ENCODE measurements at places on chromosomes 2 and 18. TPM values are rescaled to one million over a fixed set of nuclear protein-coding genes. Genes with fewer than 3 reads are reported as not detected.
A peak's percentile ranks its signal among the peaks of the same experiment; 100 is the strongest.

The EIF2B4 gene
- 28.7 TPM for total RNA-seq

The UGT1A10 gene
- not detected for total RNA-seq

The CYP27A1 gene
- 34.5 TPM for total RNA-seq

The SLC5A7 gene
- not detected for total RNA-seq

The GKN2 gene
- total RNA-seq = not detected

The CHRND gene
- not detected for total RNA-seq

The KCNE4 gene
- total RNA-seq = 54.6 TPM

The NEU2 gene
- total RNA-seq = not detected

The CDKL4 gene
- 1.8 TPM for total RNA-seq

The AGFG1 gene
- total RNA-seq = 86.4 TPM

The PKDCC gene
- 339 TPM for total RNA-seq

DNA sequence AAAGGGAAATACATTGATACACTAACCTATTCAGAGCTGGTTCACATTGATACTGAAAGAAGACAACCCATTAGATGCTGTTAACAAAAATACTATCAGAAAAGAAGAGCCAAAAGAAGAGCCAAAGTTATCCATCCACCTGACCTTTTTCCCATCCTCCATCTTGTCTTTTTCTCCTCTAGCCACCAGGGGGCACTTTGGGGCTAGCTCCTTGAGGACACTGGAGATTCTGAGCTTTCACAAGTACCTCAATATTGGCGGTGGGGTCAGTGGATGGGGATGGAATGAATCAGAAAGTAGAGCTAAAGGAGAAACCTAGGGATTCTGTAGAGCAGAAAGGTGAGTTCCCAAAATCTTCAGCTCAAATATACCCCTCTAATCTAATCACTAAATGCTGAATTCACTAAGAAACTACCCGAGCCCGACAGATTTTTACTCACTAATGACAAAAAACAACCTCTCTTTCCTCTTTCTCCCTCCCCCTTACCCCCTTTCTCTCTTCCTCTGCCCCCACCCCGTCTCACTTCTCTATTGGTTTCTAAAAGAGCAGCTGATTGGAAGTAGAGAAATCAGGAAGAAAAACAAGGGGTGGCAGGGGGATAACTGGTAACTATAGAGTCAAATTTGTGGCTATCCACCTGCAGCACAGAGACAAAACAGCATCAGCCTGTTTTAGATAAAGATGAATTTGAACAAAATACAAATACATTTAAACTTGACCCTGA lies 203.3 kb downstream of the TCF4 start:
- no peak for DNase-seq

DNA sequence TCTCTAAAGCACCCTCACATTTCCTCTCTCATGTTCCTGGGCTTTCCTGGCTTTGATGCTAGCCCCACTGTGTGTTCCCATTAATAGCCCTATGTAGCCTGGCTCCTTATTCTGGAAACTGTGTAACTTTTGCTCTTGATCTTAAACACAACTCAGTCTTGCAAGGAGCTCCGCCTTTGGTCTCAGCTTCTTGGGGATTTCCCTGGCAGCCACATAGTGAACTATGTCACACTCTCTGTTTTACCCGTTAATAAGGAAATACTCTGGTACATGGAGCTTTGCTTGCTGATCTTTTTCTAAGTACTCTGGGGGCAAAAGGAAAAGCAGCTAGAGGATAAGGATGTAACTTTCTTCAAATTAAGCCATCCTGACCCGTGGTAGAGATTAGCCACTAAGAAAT lies 259.3 kb downstream of the NEDD4L start:
- DNase-seq = no peak

DNA sequence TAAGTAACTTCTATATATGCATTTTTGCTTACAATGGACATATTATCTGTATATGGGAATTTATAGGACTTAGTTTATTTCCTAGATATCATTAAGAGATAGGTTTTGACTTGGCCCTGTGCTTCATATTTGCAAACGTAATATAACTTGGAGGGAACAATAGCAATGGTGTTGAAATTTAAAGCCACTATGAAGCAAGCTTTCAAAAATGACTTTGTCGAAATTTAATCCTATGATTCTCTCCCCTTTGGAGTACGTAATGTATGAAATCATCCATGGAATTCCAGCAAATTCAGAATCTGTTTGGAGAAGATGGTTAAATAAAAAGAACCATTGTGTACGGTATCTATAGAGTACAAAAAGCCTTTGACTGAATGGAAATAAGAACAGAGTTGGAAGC lies 486.3 kb downstream of the ARHGAP15 start:
- no peak for DNase-seq

DNA sequence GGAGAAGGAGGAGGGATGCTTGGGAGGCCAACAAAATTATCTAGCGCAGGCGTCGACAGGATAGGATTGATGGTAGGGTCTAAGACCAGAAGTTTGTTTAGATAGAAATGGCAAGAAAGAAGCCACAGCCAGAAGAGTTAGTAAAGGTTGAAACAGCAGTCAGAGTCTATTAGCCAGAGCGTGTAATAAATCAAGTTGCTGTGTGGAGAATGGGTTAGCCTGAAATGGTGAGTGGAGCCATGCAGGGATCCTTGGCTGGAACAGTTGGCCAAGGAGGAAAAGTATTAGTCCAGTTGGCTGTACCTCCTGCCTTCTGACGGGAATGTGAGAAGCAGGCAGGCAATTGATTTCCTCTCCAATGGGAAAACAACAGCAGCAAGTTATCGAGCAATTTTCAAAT lies 190.7 kb upstream of the CCDC68 start:
- DNase-seq = no peak

- DNase-seq = peak; percentile 70
Observed at GRCh38 chr2:37189452-37190153, 1.1 kb upstream of the SULT6B1 start.

GRCh38 chr2:217757108-217757463 lies 245.7 kb downstream of the TNS1 start:
- no peak for DNase-seq

DNA sequence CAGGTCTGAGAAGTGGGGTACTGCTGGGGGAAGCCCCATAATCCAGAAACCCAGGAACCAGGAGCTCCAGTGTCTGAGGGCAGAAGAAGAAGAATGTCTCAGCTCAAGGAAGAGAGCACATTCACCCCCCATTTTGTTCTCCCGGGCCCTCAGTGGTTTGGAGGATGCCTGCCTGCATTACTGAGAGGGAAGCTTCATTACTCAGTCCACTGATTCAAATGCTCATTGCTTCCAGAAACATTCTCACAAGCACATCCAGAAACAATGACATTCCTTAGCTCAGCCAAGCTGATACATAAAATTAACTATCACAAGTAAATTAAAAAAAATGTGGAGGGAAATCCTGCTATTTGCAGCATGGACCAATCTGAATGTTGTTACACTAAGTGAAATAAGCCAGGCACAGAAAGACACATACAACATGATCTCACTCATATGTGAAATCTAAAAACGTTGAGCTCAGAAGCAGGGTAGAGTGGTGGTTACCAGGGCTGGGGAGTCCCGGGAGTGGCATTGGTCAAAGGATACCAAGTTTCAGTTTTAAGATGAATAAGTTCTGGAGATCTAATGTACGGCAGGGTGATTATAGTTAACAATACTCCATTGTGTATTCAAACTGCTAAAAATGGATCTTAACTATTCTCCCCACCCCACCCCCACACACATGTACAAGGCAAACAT lies 459.3 kb downstream of the GALR1 start:
- DNase-seq = no peak

- DNase-seq = no peak
Observed at GRCh38 chr18:75201282-75202270, 7.4 kb downstream of the PTGR3 start.

DNA sequence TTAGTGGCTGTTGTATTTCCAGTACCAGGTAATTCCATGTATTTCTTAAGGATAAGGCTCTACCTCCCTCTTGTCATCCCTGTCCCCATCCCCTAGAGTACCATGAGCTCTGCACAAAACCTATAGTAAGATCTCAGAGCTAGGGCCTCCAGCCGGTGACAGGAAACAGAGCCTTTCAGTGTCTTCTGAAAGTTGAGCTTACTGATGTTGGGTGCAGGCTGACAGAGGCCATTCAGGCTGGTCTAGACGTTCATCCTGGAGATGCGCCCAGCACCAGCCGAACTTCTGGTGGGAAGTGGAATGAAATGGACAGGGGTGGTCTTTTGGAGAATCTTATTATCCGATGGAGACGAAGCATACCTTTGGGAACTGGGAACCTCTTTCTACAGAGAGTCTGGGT lies 16.7 kb upstream of the LYPD6B start:
- DNase-seq = no peak

- DNase-seq = no peak
Observed at GRCh38 chr2:9639740-9640343, 9.0 kb upstream of the YWHAQ start.

GRCh38 chr2:188474316-188474715 lies 182.6 kb downstream of the GULP1 start:
- DNase-seq = no peak

GRCh38 chr2:65276609-65277008 lies 49.0 kb downstream of the ACTR2 start:
- DNase-seq = no peak

- no peak for DNase-seq
Observed at GRCh38 chr2:80058562-80058961, 246.0 kb downstream of the LRRTM1 start.

DNA sequence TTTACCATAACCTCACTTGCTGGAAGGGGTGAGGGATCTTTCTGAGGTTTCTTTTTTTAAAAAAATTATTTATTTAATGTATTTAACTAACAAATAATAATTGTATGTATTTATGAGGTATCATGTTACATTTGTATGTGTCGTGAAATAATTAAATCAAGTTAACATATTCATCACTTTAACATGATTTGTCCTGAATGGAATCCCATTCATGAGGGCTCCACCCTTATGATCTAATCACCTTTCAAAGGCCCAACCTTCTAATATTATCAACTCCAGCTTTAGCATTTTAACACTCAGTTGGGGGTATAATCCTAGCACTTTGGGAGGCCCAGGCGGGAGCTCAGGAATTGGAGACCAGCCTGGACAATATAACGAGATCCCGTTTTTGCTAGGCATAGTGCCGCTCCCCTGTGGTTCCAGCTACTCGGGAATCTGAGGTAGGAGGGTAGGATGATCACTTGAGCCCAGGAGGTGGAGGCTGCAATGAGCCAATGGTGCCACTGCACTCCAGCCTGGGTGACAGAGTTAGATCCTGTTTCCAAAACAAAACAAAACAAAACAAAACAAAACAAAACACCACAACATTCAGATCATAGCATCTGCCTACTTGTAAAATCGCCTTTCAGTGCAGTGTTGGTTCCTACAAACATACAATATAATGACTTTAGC lies 1.1 kb upstream of the TAF4B start:
- no peak for DNase-seq

GRCh38 chr2:39593439-39594393 lies 72.0 kb upstream of the TMEM178A start:
- peak; percentile 54 for DNase-seq

GRCh38 chr2:85536479-85536878 lies 2.5 kb upstream of the MAT2A start:
- DNase-seq = peak; percentile 54

GRCh38 chr2:175844169-175844568 lies 157.9 kb downstream of the LNPK start:
- no peak for DNase-seq

- DNase-seq = no peak
Observed at GRCh38 chr2:193446967-193447366, 1252.2 kb upstream of the TMEFF2 start.

DNA sequence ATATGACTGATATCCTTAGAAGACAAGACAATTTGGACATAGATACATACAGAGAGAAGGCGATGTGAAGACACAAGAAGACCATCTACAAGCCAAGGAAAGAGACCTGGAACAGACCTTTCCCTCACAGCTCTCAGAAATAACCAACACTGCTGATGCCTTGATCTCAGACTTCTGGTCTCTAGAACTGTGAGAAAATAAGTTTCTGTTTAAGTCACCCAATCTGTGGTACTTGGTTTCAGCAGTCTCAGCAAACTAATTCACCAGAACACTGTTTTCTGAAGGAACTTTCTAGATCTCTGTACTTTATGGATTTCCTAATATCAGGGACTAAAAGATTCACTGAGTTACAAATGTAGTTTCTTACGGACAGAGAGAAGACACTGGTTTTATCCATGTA lies 58.8 kb downstream of the NAB1 start:
- no peak for DNase-seq

DNA sequence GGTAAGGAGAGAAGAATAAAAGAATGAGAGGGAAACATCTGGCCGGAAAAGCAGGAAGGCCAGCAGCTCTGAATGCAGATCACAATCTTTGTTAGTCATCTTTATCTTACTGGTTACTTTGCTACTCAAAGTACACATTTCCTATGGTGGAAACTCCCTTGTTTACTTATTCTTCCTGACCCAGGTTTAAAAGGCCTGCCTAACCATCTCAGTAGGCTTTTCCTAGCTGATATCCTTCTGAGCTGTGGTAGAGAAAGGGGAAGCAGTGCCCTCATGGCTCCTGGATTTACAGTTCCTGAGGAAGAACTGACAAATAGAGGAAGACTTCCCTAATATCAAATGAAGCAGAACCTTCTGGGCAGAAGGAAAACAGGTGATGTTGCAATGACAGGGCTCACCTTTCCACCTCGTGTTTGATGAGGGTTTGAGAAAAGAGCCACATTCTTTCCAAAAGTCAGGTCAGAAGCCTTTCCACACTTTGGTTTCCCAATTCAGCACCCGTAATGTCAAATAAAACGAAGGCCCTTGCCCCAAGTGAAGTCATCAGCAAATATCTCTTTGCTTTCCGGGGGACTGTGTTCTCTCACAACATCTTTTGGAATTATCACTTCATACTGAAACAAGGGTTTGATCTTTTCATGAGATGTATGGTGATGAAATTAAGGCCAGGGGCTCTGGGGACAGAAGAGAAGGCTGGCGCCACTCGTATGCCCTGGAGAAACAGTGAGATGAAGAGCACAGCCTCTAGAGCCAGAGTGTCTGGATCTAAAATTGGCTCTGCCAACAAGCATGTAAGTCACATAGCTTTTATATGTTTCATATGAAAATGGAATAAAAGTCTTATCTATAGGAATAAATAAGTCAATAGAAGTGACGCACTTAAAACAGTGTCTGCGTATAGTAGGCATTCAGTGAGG lies 26.7 kb upstream of the APOB start:
- peak; percentile 35 for DNase-seq

DNA sequence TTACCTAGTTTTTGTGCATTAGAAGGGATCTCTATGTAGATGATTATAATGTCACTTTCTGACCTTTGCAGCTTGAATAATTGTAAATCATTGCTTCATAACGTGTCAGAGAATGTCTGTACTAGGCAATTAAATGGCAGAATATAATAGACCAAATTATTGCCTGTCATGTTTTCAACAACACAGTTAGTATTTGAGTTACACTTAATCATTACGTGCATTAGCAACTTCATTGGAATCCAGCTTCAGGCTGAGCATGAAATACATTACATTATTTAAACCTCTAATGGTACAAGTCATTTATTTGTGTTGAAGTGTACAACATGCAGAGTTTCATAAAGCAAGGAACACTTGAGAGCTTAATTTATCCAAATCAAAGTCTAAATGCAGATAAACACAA lies 48.0 kb downstream of the ZNF407 start:
- no peak for DNase-seq

- DNase-seq = no peak
Observed at GRCh38 chr2:71635798-71636197, 182.4 kb downstream of the DYSF start.

GRCh38 chr2:217329023-217329431 lies 469.2 kb upstream of the TNP1 start:
- DNase-seq = no peak

- no peak for DNase-seq
Observed at GRCh38 chr2:173054466-173054865, 21.2 kb upstream of the MAP3K20 start.

GRCh38 chr18:22765896-22766295 lies 167.2 kb upstream of the RBBP8 start:
- DNase-seq = no peak
